ENCODE measurements at places on chromosomes 12 and 14. TPM values are rescaled to one million over a fixed set of nuclear protein-coding genes. Genes with fewer than 3 reads are reported as not detected.

Gene SLC5A8
- total RNA-seq, result 0.07 TPM

GRCh38 chr14:103832046-103832445 lies 15.3 kb downstream of the PPP1R13B start:
- no peak for DNase-seq

GRCh38 chr14:61476754-61477410 lies 155.5 kb downstream of the PRKCH start:
- DNase-seq, result no peak

Gene CABP1
- 10.7 TPM for total RNA-seq

Gene FAM90A1
- total RNA-seq, result 0.39 TPM

Gene KRT73
- total RNA-seq, result not detected

GRCh38 chr12:122141911-122142725 lies 31.9 kb downstream of the IL31 start:
- DNase-seq, result no peak
